ENCODE measurements at places on chromosomes 3 and 15. TPM values are rescaled to one million over a fixed set of nuclear protein-coding genes. Genes with fewer than 3 reads are reported as not detected.

The RUVBL1 gene
- 16.1 TPM for total RNA-seq

The LRIG1 gene
- 43.9 TPM for total RNA-seq

The GOLGA6L22 gene
- not detected for total RNA-seq

The SRGAP3 gene
- total RNA-seq: 6.1 TPM

The CHRNA7 gene
- 5.2 TPM for total RNA-seq

The ROPN1 gene
- total RNA-seq: 0.66 TPM

The SLC38A3 gene
- 0.24 TPM for total RNA-seq

The AMOTL2 gene
- 19.9 TPM for total RNA-seq

The SEMA4B gene
- total RNA-seq: 102 TPM

The C3orf22 gene
- not detected for total RNA-seq

The FAM131A gene
- total RNA-seq: 22.0 TPM

The PLA2G4E gene
- total RNA-seq: 0.67 TPM

The ACAN gene
- 0.35 TPM for total RNA-seq

The KLHL40 gene
- total RNA-seq: not detected

The DHX36 gene
- total RNA-seq: 51.8 TPM

The CPN2 gene
- 0.15 TPM for total RNA-seq

The SERINC4 gene
- total RNA-seq: 0.44 TPM

The TUSC7 gene
- not detected for total RNA-seq

The SAMD7 gene
- not detected for total RNA-seq

The MCTP2 gene
- total RNA-seq: 88.3 TPM

The CLDN1 gene
- total RNA-seq: 2.4 TPM

The STXBP5L gene
- 0.22 TPM for total RNA-seq

The TLR9 gene
- 0.25 TPM for total RNA-seq

The SEMA3F gene
- 24.0 TPM for total RNA-seq

The LRRC34 gene
- 0.77 TPM for total RNA-seq

The GOLGA6L4 gene
- total RNA-seq: 2.5 TPM

The PODXL2 gene
- total RNA-seq: 12.1 TPM

The ISLR gene
- total RNA-seq: 3.6 TPM

The SEC11A gene
- 154 TPM for total RNA-seq

The ANKRD28 gene
- 40.7 TPM for total RNA-seq

The KCNMB3 gene
- total RNA-seq: 1.7 TPM

The GNAI2 gene
- total RNA-seq: 77.4 TPM

The AP4E1 gene
- total RNA-seq: 9.7 TPM

The CACNA1D gene
- 9.6 TPM for total RNA-seq

The PPP1R14D gene
- 137 TPM for total RNA-seq

The GOLIM4 gene
- 79.4 TPM for total RNA-seq

The PLEKHO2 gene
- total RNA-seq: 4.4 TPM

The CP gene
- total RNA-seq: 5.6 TPM
